ENCODE measurements at places on chromosomes 7 and 10. TPM values are rescaled to one million over a fixed set of nuclear protein-coding genes. Genes with fewer than 3 reads are reported as not detected.

The CPSF4 gene
- total RNA-seq: 29.0 TPM

The SEC61A2 gene
- 5.3 TPM for total RNA-seq

The MCM7 gene
- 51.6 TPM for total RNA-seq

The GPR158 gene
- not detected for total RNA-seq

The CALML5 gene
- total RNA-seq: 6,742 TPM

GRCh38 chr10:29131952-29132547 is 156.8 kb upstream of the LYZL1 start:
- DNase-seq: no peak

- no peak for DNase-seq
Measured at GRCh38 chr10:131636841-131637724, 263.7 kb upstream of the PPP2R2D start.

- DNase-seq: no peak
Measured at GRCh38 chr10:32972929-32973328, 14.9 kb upstream of the ITGB1 start.

DNA sequence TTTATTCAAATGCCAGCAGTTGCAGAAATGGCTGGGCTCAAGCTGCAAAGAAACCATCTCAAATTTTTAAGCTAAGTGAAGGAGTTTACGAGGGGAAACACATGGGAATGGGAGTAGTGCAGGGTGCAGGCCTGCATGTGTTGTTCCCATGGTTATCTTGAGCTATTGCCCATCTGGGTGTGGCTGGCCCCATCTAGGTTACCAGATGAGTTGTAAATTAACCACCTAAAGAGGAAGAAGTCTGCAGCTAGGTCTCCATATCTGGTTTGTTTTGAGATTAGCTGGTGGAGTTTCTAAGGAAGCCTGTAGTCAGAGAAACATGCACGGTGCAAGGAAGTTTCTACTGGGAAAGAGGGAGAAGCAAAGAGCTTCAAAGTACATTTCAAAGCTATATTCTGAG is 23.3 kb upstream of the STEAP2 start:
- DNase-seq: no peak

DNA sequence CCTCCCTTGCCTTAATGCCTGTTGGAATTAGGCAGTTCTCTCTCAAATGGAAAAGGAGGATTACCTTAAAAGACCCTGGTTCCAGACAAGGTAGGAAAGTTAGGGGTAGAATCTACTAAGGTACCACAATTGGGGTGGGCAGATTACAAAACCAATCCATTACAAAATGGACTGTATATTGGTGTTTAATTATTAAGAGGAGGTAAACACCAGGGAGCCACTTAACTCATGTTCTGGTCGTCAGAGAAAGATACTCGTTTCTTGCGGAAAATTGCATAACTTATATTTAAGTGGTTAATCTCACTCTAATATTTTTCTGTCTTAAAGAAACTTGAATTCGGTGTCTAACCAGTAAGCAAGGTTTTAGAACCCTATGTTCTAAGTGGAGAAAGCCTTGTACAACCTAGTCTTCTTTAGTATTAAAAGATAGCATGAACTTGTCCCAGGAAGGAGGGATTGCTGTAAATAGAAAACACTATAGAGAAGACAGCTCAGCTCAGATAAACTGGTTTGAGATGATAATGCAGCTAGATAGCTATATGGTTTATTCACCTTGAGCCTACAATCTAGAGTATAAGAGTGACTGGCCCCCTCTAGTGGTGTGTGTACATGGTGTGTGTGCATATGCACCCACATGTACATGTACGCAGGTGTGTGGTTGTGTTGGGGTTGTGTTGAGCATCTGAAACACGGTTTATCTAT is 58.0 kb upstream of the STRIP2 start:
- peak; percentile 29 for DNase-seq

GRCh38 chr10:110540031-110540430 is 27.5 kb upstream of the SMC3 start:
- DNase-seq: no peak

GRCh38 chr10:59968705-59969104 is 62.3 kb upstream of the CCDC6 start:
- no peak for DNase-seq

Measured in lower leg skin (tissue), 4 donors.